MM.1S (cell line): ENCODE measurements at places on chromosomes 13 and 19.

GRCh38 chr19:17565611-17566010 is 10.2 kb downstream of the COLGALT1 start:
- DNase-seq = no peak

- DNase-seq = no peak
Observed at GRCh38 chr13:76293346-76293745, 592.9 kb downstream of the KCTD12 start.

DNA sequence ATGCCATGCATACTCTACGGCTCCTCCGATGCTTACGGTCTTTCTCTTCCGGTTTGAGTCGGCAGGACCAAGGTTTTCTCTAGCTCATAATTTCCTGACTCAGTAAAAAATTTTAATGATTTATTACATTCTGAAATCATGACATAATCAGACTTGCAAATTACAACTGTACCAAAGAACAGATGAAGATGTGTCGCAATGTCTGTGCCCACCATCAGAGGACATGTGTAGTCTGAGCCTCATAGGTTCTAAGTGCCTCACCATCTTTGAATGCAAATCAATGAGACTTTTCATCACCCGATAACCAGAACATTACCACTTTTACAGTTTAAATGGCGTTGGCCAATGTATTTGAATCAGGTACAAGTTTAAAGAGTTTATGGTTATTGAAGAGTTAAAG is 213.1 kb downstream of the NHLRC3 start:
- DNase-seq = no peak

GRCh38 chr13:114024603-114025404 is 50.9 kb upstream of the C13orf46 start:
- DNase-seq = peak; percentile 89

DNA sequence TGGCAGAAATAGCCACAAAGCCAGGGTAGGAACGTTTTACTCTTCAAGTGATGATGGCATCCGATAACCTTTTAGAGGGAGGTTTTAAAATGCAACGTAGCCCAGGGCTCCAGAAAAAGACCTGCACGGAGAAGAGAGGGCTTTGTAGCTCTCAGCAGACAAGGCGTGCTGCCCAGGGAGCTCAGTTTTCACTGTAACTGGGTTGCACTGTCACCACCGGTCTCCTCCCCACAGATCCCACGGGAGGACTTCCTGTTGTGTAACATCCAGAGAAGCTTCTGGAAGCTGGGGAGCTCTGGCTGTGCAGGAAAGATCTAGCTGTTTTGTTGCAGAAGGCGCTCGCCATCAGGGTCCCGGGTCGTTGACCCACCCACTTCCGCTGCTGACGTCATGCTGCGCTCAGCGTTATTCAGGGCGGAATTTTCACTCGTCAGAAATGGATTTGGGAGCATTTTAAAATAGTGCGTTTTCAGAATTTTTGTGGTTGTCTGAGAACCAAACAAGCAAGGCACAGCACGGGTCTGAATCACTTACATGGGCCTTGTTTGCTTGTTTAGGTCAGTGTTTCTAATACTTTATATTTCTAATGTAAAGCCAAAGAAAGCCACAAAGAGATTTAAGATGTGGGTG is 50.8 kb downstream of the ATP11A start:
- no peak for DNase-seq

GRCh38 chr19:11405846-11406643 is 13.1 kb downstream of the RGL3 start:
- no peak for DNase-seq

- DNase-seq = peak; percentile 47
Observed at GRCh38 chr13:23979361-23980159, 82.3 kb upstream of the C1QTNF9B start.

- DNase-seq = no peak
Observed at GRCh38 chr19:36973021-36973843, 57.1 kb downstream of the ZNF568 start.

DNA sequence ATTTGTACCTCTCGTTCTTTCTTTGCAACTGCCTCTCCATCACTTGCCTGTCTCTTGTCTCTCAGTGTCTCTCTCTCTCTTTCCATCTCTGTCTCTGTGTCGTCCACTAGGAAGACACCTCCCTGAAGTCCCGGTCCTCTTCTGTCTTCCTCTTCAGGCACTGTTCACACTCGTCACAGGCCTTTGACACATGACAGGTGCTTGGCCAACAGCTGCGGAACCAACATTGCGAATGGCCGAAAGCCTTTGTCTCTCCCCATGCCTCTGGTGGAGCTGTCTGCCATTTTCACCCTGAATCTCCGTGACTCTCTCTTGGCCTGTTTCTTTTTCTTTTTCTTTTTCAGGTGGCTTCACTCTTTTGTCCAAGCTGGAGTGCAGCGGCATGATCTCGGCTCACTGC is 2.8 kb downstream of the HIPK4 start:
- no peak for DNase-seq

DNA sequence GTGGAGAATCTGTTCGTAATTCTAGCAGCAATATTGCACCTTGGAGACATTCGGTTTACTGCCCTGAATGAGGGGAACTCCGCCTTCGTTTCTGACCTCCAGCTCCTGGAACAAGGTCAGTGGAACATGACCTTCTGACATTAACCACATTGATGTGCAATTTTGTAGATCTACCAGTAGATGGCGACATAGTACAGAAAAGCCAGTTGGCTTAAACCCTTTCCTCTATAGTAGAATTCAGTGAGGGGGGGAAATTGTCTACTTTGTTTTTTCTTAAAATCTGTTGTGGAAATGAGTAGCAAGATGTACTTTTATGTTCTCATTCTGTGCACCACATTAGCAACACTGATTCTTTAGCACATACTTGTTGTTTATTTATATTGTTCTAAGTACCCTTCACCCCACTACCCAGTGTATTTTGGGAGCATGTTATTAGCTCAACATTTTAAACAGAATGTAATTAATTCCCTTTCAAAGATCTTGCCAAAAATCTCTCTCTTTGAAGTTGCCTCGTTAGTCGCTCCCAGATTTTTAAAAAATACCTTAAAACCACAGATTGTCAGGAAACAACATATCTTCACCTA is 332.2 kb downstream of the MYO16 start:
- peak; percentile 78 for DNase-seq

GRCh38 chr13:93522501-93522900 is 295.9 kb downstream of the GPC6 start:
- no peak for DNase-seq

DNA sequence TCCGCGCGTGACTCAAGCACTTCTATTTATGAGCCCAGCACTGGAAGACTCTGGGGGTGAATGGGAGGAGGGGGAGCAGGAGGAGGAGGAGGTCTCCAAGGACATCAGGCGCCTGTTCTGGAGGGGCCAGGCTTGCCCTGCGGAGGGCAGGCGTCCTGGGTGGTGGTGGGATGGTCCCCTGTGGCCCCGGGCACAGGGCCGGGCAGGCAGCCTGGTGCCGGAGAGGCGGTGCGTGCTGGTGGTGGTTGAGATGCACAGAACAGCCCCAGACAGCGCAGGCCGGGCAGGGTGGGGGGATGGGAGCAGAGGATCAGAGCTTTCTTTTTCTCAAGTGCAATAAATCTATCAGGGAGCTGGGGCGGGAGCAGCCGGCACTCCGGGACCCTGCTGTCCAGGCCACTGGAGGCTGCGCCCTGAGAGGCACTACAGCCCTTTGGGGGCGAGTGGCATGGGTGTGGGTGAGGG is 14.0 kb downstream of the NKPD1 start:
- no peak for DNase-seq
